ENCODE measurements at places on chromosomes 7 and 10.
A peak's percentile ranks its signal among the peaks of the same experiment; 100 is the strongest.

- DNase-seq = no peak
Observed at GRCh38 chr7:39978230-39978934, 28.3 kb downstream of the CDK13 start.

GRCh38 chr7:78448911-78449310, 650.3 kb downstream of the PHTF2 start:
- no peak for DNase-seq

DNA sequence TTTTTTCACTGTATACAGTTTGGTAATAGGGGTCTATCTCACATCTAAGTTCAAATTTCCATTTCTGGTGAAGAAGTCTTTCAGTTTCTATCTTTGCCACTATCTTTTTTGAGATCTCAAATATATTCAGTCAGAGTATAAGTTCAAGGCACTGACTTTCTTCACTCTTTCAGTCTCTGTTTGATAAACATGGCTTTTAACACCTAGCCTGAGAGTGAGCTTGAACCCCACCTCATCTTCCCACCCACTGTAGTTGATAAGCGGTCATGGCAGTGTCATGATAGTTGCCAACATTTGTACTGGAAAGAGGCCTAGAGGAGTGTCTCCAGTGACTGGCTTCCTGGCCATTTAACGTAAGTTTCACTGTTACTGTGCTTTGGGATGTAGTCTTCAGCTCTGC, 41.2 kb upstream of the AGR3 start:
- no peak for DNase-seq

DNA sequence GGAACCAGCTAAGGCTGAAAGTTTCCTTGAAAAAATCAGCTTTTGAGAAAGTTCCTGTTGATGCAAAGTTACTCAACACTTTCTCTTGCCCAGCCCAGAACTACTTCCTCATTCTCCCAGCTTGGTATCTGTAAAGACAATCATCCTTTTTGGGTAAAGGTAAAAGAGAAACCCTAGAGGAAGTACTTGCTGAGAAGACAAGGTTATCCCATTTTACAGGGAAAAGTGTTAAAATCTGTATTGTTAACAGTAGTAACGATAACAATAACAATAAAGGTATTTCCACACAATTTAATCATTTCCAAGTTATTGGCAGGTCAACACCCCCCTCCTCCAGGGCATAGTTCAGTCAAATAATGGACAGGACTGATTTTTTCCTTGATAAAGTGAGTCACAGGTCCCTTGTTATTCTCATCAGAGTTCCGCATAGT, 2.4 kb downstream of the ALOX5 start:
- DNase-seq = no peak

DNA sequence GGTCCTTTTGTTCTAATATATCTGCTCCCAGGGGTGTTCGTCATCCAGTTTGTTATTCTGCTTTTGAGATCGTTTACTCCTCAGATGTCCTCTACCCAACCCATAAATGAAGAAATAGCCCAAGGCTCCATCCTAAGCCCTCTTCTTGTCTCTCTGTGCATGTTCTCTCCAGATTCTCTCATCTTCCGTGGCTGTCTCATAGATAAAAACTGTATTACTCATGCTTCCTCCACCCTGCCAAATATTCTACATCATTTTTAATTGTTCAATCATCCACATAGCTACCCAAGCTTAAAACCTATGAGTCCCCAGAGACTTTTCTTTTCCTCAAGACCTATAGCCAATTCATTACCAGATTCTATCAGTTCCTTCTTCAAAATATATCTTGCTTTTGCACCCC, 44.9 kb downstream of the CAV1 start:
- peak; percentile 68 for DNase-seq

DNA sequence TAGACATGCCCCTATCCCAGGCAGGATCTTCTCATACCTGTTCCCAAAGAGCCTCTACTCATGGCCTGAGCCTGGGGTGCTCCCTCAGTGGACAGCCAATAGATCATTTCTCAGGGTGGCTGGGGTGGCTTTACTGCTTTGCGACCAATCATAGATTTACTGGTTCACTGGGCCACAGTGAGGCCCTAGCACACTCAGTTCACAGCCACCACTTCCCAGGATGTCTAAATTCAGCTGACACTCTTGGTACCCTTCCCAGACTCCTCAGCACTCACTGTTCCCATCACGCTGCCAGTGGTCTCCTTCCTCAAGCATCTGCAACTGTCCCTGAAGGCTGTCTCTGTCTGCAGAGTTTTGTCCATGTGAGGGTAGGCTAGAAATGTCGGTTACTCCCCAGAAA, 50.6 kb downstream of the ARHGAP22 start:
- no peak for DNase-seq

DNA sequence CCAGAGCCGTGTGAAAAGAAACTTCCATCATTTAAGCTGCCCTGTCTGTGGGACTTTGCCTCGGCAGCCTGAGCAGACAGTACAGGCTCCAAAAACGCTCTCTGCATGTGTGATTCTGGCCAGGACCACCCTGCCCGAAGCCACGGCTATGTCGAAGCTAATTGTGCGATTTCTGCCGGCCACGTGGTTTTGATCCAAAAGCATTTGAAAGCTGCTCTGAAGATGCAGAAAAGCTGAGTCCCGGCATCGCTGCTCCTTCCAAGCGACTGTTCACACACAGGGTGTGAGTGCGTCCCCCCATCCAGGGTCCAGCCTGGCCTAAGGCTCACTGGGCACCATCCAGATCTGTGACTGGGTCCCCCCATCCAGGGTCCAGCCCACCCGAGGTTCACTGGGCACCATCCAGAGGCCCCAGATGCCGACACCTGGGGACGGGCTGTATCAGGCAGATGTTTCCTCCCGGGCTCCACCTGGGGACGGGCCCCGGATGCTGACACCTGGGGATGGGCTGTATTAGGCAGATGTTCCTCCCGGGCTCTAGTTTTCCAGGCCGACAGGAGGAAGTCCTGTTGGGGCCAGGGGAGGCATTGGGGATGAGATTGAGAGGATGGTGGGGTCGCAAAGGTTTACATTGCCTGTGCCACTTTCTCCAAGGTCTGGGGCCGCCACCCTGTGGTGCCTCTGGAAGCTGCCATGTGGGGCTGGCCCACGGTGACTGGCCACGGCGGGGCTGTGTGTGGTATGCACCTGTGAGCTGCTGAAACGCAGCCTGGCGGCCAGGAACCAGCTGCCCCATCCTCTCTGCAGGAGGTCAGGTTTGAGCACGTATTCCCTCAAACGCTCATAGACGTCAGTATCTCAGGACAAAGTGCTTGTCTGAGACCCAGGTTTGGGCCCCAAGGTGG, 527.4 kb downstream of the DNAJB6 start:
- DNase-seq = no peak

GRCh38 chr10:59107147-59107546, 69.3 kb upstream of the PHYHIPL start:
- no peak for DNase-seq

- DNase-seq = no peak
Observed at GRCh38 chr10:96935810-96936209, 103.7 kb downstream of the LCOR start.

- DNase-seq = no peak
Observed at GRCh38 chr10:132187430-132188138, 836 bp downstream of the DPYSL4 start.

- peak; percentile 4 for DNase-seq
Observed at GRCh38 chr10:112177247-112177646, 6.3 kb downstream of the GPAM start.

GRCh38 chr7:114956702-114957101, 34.8 kb downstream of the MDFIC start:
- no peak for DNase-seq

- DNase-seq = no peak
Observed at GRCh38 chr10:35446439-35446838, 110.1 kb downstream of the CCNY start.
